Activated gamma-delta T cell treated with anti-CD3 and anti-CD28 coated beads, Interleukin-2, amount 50 U/mL, for 16 hours (primary cell): ENCODE measurements at places on chromosomes 4 and X.

- DNase-seq: no peak
These were observed 27.6 kb downstream of the TBC1D14 start for GRCh38 chr4:6937201-6937600.

DNA sequence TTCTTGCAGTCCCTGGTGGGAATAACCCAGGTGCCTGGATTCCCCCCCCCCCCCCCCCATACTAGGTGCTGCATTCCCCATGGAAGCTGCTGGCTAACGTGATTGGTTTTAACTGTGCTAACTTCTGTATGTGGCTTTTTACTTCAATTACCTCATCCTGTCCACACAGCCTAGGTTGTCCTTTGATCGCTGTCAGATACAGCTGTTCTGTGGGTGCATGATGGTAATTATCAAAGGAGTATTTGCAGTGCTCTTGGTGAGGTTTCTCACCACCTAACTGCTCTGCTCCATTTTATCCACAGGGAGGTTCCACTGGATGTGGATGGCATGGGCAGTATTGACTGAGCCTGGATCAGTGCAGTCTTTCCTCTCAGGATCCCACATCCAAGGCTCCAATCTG lies 93.0 kb downstream of the ZNF518B start:
- DNase-seq: no peak

GRCh38 chr4:75841641-75842520 lies 60.4 kb downstream of the PPEF2 start:
- DNase-seq: no peak

DNA sequence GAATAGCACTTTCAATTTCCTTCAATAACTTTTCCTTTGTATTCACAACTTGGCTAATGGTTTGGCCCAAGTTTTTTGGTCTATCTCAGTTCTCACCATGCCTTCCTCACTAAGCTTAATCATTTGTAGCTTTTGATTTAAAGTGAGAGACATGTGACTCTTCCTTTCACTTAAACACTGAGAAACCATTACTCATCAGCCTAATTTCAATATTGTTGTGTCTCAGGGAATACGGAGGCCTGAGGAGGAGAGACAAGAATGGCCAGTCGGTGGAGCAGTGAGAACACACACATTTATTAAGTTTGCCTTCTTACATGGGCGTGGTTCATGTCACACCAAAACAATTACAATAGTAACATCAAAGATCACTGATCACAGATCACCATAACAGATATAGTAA lies 56.7 kb downstream of the TSPAN5 start:
- no peak for DNase-seq

- no peak for DNase-seq
These were observed 977.0 kb downstream of the FSTL5 start for GRCh38 chr4:161186750-161187149.

DNA sequence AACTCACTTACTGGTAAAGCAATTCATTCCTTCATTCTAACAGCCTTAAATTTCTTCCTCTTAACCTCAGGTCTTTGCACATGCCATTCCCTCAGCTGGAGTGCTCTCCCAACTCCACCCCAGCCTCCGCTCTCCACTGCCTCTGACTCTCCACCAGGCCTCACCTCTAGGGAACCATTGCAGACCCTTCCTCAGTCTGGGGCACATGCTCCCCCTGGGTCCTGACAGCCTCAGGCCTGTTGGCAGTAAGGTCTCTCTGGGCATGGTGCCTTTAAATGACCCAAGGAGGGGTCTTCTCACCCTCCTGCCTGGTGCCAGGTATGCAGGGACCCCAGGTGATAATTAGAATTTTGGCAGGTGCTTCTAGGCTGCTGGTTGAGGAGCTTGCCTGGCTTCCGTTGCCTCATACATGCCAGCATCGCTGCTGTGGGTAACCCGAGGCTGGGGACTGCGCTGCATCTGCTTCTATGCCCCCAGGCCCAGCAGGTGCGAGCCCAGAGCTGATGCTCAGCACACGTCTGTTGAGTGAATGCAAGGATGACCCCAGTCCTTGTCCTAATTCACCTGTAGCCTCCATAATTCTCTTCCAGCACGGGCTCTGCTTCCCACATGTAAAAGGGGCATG lies 27.5 kb upstream of the GPR78 start:
- DNase-seq: no peak

DNA sequence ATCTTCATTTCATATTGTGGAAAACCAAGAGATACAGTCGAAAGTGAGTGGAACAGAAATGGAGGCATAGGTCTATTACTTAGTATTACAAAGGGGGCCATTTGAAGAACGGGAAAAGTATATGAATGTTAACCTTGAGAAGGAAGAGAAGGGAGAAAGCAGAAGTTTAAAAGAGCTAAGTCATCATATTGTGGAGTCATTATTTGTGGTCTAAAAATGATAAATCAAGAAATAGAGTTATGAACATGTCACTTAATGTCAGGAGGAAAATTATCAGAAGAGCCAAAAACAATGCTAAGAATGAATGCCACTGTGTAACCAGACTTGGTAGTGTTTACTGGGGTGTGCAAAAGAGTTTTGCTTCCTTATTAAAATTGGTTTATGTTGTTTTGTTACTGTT lies 589.5 kb upstream of the LCORL start:
- no peak for DNase-seq

DNA sequence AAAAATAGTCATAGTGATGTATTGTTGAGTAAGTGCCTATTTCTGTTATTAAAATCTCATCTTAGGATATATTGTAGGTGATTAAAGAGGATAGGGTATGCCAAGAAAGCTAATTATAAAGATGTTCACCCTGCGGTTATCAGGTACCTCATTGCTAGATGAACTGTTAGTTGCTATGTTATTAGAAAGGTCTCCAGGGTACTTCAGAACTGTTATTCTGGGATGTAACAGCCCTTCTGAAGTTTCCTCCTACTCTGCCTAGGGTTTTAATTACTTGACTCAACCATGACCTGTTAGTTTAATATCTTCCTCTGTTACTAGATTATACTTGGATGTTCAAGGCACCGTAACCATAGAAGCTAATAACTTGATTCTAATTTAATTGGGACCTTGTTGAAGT lies 15.4 kb downstream of the TMPRSS11E start:
- DNase-seq: no peak

DNA sequence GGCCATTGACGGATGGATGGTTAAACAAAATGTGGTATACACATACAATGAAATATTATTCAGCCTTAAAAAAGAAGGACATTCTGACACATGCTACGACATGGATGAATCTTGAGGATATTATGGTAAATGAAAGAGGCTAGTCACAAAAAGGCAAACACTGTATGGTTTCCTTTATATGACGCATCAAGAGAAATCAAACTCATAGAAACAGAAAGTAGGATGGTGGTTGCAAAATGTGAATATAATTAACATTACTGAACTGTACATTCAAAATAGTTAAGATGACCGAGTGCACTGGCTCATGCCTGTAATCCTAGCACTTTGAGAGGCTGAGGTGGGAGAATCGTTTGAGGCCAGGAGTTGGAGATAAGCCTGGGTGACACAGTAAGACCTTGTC lies 9.5 kb upstream of the CASK start:
- DNase-seq: no peak

DNA sequence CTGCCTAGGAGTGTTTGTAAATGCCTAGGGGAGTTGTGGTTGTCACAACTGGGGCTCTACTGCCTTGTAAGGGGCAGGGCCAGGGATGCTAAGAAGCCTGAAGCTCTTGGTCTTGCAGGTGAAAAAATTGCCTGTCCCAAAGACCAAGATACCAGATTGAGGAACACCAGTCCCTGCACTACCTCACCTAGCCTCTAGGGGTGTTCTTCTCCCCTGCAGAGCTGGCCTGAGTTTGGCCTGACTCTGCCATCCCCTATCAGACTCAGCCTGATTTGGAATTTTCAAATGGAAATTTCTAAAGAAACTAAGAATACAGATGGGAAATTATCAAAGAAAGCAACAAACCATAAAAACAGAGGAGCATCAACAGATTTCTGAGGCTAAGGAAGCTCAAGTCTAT lies 90.4 kb downstream of the ZC4H2 start:
- no peak for DNase-seq

GRCh38 chr4:183240581-183241321 lies 79.3 kb downstream of the CLDN22 start:
- no peak for DNase-seq

DNA sequence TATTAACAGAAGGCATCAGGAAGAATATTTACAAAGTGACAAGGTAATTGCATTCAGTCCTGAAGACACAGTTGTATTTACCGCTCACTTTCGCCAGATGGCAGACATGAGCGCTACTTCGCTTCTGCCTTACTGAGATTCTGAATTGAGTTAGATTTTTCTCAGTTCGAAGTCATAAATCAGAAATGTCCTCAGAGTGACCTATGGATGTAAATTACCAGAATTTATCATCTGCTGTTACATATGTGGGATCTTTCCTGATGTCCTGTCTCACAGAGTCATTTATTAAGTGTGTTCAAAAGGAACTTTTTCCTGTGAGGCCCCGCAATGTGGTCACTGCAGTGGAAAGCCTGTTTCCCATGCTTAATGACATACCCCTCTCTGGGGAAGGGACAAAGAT lies 97.3 kb upstream of the DCLK2 start:
- DNase-seq: peak; percentile 1

GRCh38 chr4:40121515-40121914 lies 64.9 kb downstream of the N4BP2 start:
- no peak for DNase-seq

DNA sequence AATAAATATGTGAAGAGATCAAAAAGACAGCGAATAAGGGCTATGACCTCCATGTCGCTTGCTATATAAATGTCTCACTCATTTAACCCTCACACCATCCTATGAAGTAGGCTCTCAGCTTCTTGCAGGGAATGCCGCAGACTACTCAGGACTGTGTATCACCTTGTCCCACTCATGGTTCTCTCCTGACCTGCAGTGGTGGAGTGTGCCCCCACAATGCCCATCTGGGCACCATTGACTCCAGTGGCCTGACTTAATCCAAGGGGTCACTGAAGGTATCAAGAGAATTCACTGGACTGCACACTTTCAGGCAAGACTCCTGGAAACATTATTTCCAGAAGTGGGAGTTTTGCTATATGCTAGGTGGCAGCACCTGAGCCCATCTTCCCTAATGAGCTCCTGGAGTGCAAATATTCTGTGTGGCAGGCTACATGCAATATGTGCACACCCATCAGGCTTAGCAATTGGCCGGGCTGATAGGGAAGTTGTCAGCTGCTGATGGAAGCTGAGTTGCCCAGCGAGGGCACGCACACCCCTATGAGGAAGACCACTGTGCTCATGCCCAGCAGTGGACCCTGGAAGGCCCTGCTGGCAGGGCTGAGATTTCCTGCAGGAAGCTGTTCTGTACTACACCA lies 8.2 kb upstream of the EFNB1 start:
- no peak for DNase-seq

DNA sequence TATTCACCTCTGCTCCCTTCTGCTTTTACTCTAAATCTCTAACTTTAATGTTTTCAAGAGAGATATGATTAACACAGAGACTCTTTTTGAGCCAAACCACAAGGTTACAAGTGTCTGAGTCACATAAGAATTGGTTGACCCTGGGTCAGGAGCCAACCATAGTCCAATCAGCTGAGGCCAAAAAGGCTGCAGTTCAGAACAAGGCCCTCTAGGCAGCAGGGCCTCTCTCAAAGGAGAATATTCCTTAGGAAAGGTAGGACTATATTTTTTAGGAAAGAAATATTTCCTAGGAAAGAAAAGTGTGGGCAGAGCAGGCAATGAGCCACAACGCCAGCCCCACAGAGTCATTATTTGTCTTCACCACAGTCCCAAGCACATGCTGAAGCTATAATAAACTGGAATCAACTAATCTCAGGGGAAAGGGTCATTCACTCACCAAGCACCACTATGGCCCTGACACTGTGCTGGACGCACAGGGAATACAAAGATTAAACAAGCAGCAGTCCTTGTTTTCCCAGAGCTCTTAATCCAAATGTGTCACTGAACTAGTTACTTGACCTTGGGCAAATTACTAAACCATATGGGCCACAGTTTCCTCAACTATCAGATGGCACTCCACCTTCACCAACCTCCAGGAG lies 2.2 kb downstream of the ATP8A1 start:
- no peak for DNase-seq

GRCh38 chrX:41759817-41760216 lies 35.8 kb downstream of the GPR82 start:
- no peak for DNase-seq

DNA sequence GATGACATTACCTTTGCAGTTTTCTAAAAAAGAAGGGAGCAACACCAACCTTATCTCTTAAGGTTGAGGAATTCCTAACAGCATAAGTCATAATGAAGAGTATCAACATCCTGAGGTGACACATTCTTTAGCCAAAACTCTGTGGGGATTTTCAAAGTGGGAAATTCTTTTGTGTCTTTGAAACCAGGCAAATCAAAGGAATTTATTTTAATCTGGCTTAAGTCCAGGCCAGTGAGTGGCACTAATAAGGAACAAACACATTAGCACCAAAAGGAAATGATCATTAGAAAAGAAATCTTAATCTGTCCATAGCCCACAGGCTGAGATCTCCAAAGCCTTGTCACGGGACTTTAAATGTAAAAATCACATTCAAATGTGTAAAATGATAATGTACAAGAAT lies 110.1 kb downstream of the LARP7 start:
- DNase-seq: no peak

DNA sequence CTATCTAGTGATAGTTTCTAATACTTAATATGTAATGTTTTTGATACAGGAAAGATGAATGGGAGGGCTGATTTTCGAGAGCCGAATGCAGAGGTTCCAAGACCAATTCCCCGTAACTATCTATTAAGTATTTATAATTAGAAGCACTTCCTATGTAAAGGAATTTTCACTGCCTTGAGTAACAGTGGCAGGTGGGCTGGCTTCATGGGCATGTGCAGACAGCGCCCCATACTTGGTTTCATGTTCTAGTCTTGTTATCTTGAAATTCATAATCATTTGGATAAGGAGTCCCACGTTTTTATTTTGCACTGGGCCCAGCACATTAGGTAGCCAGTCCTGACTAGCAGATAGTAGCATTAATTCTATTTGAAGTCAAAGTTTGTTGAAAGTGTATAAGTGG lies 1.7 kb downstream of the OCIAD1 start:
- DNase-seq: no peak

- DNase-seq: no peak
These were observed 125.6 kb upstream of the TTC29 start for GRCh38 chr4:147071209-147071740.
